ENCODE measurements at places on chromosomes 3 and 15.

DNA sequence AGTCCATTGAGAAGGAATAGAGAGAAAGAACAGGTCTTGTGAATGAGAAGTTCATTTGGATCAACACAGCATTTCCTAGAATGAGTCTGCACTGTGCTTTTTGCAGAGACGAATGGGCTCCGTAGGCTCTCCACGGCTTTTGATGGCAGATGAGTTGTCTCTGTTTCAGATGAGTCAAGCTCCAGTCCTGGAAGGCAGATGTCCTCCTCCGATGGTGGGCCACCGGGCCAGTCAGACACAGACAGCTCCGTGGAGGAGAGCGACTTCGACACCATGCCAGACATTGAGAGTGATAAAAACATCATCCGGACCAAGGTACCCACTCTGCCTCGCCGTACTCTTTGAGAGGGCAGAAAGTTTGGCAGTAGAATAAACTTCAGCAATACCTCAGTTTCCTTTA, 70.5 kb downstream of the SIDT1 start:
- DNase-seq, result no peak

DNA sequence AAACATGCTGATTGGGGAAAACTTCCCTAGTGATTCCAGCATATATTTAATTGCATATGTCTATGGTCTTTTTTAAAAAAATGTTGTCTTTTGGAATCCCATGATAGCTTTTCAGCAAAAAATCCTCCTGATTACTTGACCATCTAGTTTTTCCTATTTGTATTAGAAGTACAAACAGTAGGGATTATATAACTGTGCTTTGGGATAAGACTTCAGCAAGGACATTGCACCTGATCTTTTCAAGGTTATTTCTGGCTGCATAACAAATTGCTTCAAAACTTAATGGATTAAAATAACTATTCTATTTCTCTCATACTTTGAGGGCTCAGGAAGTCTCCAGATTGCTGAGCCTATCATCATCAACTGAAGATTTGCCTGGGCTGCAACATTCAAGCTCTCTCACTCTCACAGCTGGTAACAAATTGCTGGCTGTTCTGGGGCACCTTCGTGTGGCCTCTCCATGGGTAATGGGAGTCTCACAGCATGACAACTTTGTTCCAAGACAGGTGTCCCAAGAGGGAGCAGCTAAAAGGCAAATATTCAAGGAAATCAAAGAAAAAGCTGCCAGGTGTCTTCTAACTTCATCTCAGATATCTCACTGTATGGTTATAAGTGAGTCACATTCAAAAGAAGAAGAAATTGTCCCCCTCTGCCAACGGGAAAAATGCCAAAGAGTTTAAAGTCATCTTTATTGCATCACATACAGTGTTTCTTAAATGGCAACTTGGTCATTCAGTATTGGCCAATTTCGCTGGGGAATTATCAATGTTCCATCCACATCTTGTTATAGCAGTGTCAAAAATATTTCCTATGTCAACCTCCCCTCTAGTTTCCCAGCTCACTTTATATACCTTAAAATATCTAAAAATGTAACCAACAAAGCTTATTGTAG, 644.5 kb upstream of the GRM7 start:
- no peak for DNase-seq

GRCh38 chr3:157471064-157471463, 32.2 kb downstream of the VEPH1 start:
- no peak for DNase-seq

DNA sequence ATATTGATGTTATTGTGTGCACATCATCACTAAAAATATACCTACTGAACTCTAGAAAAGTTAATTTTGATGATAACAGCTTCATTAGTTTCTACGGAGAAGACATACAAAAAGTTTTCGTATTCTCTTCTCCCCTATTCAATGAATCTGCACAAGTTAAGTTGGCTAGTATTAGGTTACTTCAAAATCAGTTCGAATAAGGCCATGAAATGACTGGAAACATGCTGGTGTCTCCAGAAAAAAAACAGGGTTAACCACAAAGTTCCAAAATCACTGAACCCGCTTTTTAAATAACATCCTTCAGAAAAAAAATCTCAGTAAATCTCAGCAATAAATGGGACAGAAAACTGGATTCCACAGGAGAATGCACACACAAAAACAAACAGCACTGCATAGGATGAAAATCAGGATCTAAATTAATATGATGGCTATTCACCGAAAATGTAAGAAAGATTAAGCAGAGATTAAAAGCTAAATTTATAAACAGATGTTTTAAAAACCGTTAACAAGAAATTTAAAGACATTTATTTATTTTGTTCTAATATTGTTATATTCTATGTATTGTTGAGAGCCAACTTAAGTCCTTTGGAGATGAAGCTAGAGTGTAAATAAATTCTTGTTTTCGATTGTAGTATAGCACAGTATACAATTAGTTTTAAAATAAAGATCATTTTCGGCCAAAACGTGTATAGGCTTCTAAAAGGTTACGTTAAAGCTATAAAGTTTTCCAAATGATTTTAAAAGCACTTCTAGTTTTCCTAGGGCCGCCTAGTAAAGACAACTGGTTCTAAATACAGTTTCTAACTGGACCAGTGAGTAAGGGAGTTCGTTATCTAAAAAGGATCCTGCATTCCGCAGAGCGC, 1.0 kb downstream of the IGSF11 start:
- no peak for DNase-seq

- DNase-seq, result no peak
Observed at GRCh38 chr3:133117342-133117741, 79.2 kb downstream of the TMEM108 start.

GRCh38 chr3:153756816-153757215, 364.4 kb upstream of the ARHGEF26 start:
- no peak for DNase-seq

GRCh38 chr15:65887565-65887964, 18.3 kb downstream of the RAB11A start:
- DNase-seq, result no peak

- no peak for DNase-seq
Observed at GRCh38 chr3:40911928-40912327, 287.4 kb upstream of the CTNNB1 start.

Measured in H4 (cell line).